ENCODE measurements at places on chromosomes 1 and 21.
A peak's percentile ranks its signal among the peaks of the same experiment; 100 is the strongest.

GRCh38 chr1:227542153-227543120, 20.9 kb upstream of the ZNF678 start:
- DNase-seq = peak; percentile 78

DNA sequence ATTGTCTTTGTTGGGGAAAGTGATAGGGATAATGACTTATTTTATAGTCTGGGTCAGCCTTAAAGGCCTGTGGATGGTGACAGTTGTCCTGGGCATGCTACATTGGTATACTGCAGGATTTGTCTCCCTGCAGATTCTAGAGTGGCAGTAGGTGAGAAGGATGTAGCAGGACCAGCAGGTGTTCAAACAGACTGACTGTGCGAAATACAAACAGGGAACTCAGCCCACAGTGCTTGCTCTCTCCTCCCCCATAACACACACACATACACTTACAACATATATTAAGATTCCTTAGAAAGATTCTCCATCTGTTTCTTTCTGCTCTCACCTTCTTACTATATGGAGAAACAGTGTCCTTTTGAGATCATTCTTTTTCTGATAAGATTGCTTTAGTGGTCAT, 6.9 kb downstream of the PDE4B start:
- DNase-seq = no peak

- no peak for DNase-seq
Measured at GRCh38 chr1:14741532-14741931, 143.0 kb downstream of the KAZN start.

- DNase-seq = no peak
Measured at GRCh38 chr1:64677532-64677931, 67.3 kb upstream of the RAVER2 start.

- DNase-seq = no peak
Measured at GRCh38 chr1:37478451-37478881, 4.1 kb downstream of the ZC3H12A start.

Data from nucleus accumbens (tissue), 56 donors.